ENCODE measurements at places on chromosomes 16 and 17. TPM values are rescaled to one million over a fixed set of nuclear protein-coding genes. Genes with fewer than 3 reads are reported as not detected.

GRCh38 chr16:7716660-7717550 is 384.3 kb downstream of the RBFOX1 start:
- H3K4me3 ChIP-seq: no peak overlapping the region
- no peaks in the 10 kb centered on the region for H3K27me3 ChIP-seq
- no peaks in the 10 kb centered on the region for H3K4me1 ChIP-seq
- H3K27ac ChIP-seq: no peak overlapping the region

- no peaks in the 10 kb centered on the region for H3K4me1 ChIP-seq
- no peak for DNase-seq
- no peak overlapping the region for H3K27ac ChIP-seq
- H3K27me3 ChIP-seq: peaks cover 6% of the 10 kb centered on the region
These were observed 27.9 kb downstream of the IGFBP4 start for GRCh38 chr17:40470932-40471828.

DNA sequence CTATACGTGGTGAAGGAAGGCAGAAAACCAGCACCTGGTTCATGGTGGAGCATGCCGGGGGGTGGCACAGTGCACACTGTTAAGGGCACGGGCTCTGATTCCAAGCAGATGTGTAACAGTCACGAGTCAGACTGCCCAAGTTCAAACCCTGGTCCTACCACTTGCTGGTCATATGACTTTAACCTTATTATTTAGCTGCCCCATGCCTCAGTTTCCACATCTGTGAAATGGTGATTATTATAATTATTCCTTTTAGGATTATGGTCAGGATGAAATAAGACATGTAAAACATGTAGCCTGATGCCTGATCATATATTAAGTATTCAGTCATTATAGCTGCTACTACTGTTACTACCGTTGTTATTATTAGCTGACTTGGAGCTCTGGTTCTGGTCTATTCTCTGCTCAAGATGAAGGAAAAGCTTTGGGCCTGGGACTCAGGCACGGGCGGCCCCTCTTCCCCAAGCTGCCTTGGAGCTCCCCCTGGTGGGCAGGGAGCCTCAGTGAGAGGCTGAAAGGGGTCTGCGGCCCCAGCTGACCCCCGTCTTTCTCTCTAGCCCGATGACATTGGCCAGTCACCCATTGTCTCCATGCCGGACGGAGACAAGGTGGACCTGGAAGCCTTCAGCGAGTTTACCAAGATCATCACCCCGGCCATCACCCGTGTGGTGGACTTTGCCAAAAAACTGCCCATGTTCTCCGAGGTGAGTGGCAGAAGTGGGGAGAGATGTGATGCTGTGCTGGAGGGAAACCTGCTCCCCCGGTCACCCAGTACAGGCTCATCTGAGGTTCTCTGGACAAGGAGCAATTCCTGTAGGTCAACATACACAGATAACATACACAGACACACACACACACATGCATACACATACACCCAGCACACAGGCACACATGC is 14.0 kb downstream of the NR1D1 start:
- no peak overlapping the region for H3K27ac ChIP-seq
- no peak overlapping the region for H3K4me3 ChIP-seq
- DNase-seq: peak; percentile 73

- no peak overlapping the region for H3K27ac ChIP-seq
- no peaks in the 10 kb centered on the region for H3K36me3 ChIP-seq
- H3K4me1 ChIP-seq: no peaks in the 10 kb centered on the region
- no peak overlapping the region for H3K4me3 ChIP-seq
- no peaks in the 10 kb centered on the region for H3K27me3 ChIP-seq
- DNase-seq: no peak
These were observed 9.6 kb upstream of the SCNN1G start for GRCh38 chr16:23172994-23173393.

DNA sequence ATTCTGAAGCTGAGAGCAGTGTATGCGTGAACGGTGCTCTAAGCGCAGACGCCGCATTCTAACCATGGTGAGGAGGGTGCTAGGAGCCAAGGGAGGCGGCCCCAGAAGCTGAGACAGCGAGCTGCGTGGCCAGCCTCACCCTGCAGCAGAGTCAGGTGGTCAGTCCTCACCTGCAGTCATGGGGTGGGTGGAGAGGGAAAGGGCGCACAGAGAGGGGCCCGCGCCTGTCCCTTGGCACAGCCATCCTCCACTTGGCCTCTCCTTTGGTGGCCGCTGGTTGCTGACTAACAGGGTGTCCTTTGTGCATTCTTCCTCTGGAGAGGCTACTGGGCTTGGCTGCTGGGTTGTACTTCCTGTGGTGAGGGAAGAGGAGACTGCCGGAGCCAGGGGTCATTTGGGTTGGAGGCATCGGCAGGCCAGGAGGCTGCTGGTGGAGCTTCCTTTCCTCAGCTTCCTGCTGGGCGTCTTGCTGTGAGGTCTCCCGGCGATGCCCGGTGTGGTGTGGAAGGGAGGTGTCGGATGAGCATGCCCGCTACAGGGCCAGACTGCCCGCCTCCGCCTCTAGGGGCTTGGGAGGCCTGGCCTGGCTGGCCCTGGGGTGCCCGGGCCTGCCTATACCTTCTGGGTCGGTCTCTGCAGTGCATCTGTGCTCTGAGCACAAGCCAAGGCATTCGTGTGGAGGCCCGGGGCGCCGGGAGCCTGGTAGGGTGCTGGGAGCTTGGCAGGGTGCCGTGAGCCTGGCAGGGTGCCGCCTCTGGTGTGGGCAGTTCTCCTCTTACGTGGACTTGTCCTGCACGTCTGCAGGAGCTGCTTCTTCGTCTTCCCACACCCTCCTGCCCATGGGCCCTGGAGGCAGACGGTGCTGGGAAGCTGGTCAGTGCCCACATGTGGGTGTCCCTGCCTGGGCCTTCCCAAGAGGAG is 17.4 kb downstream of the RNF213 start:
- no peak overlapping the region for H3K4me3 ChIP-seq
- H3K27me3 ChIP-seq: no peaks in the 10 kb centered on the region
- DNase-seq: no peak
- H3K36me3 ChIP-seq: no peaks in the 10 kb centered on the region
- peak overlapping the region; percentile 54 for H3K27ac ChIP-seq

GRCh38 chr17:55219934-55220333 is 44.8 kb upstream of the HLF start:
- no peaks in the 10 kb centered on the region for H3K27me3 ChIP-seq
- H3K36me3 ChIP-seq: no peaks in the 10 kb centered on the region
- no peak for DNase-seq
- H3K27ac ChIP-seq: no peak overlapping the region
- H3K4me1 ChIP-seq: no peaks in the 10 kb centered on the region

GRCh38 chr16:22007509-22008214 is at the start of gene MOSMO:
MOSMO (plus strand) TSS chr16:22008111; CDS start chr16:22008302, 191 bp downstream.
- no peaks in the 10 kb centered on the region for H3K4me1 ChIP-seq
- DNase-seq: peak; percentile 83
- H3K36me3 ChIP-seq: no peaks in the 10 kb centered on the region
- peak within 1 kb of the TSS; percentile 95 for H3K27ac ChIP-seq

Gene RTN4RL1
- 1.3 TPM for total RNA-seq

- no peak overlapping the region for H3K4me3 ChIP-seq
- H3K36me3 ChIP-seq: no peaks in the 10 kb centered on the region
- H3K27me3 ChIP-seq: no peaks in the 10 kb centered on the region
- no peak for DNase-seq
- H3K27ac ChIP-seq: peak overlapping the region; percentile 63
These were observed 33.4 kb downstream of the DCUN1D3 start for GRCh38 chr16:20866801-20867200.

Gene MYOCD
- 39.5 TPM for total RNA-seq

DNA sequence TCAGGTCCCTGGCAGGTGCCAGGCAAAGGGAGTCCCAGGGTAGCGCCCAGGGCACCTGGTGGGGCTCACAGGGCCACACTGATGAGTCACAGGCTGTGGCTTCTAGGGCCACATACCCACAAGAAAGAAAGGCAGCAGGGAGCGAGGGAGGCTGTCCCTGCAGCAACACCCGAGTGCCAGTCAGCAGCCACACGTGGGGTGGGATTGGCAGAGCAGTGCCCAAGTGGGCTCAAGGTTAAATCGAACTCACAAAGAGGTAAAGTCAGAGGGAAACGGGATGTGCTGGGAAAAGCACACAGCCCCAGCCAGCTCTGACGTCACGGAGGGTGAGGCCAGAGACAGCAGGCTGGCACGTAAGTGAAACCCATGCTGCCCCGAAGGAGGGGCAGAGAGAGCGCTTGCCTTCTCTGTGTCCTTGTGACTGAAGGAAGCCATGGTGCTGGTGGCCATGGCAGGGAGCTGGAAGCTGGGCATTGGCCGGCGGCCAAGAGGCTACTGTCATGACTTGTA is 33.8 kb downstream of the FA2H start:
- no peak overlapping the region for H3K4me3 ChIP-seq
- DNase-seq: no peak
- no peak overlapping the region for H3K27ac ChIP-seq
- H3K36me3 ChIP-seq: no peaks in the 10 kb centered on the region
- peaks cover 21% of the 10 kb centered on the region for H3K27me3 ChIP-seq

GRCh38 chr16:318628-319027 is 33.9 kb downstream of the AXIN1 start:
- DNase-seq: no peak
- H3K27me3 ChIP-seq: no peaks in the 10 kb centered on the region
- no peak overlapping the region for H3K27ac ChIP-seq
- H3K4me3 ChIP-seq: no peak overlapping the region

DNA sequence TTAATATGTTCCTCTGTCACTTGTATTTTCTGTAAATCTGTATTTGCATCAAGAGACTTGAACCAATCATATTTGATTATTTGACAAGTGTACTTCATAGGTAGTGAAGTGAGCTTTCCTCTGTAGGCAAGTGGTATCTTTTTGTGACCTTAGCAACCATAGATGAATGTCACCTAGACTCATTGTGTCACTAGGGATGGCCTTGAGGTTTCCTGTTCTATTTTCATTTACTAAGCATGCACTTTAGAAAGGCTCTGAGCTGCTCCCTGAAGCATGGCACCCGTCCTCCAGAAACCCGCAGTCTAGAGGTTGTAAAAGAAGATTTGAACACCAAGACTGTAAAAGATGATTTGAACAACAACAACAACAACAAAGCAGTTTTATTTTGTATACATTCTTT is 151.7 kb downstream of the PRKCB start:
- no peak overlapping the region for H3K4me3 ChIP-seq
- H3K27me3 ChIP-seq: peaks cover 5% of the 10 kb centered on the region
- H3K36me3 ChIP-seq: no peaks in the 10 kb centered on the region
- no peak for DNase-seq
- no peak overlapping the region for H3K27ac ChIP-seq

DNA sequence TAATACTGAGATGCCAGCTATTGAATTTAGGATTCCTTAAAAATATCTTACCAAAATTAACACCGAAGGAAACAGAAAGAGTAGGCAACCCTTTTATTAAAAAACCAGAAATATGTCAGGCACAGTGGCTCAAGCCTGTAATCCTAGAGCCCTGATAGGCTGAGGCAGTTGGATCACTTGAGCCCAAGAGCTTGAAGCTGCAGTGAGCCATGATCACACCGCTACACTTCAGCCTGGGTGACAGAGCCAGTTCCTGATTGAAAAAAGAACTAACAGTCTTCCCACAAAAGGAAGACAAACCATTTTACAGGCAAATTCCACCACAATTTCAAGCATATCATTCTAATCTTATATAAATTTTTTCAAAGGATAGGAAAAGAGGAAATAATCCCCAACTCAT is 15.6 kb downstream of the SLFN12 start:
- H3K4me3 ChIP-seq: no peak overlapping the region
- peaks cover 5% of the 10 kb centered on the region for H3K36me3 ChIP-seq
- no peak overlapping the region for H3K27ac ChIP-seq
- no peaks in the 10 kb centered on the region for H3K27me3 ChIP-seq
- DNase-seq: no peak

- H3K4me1 ChIP-seq: no peaks in the 10 kb centered on the region
- DNase-seq: no peak
- H3K36me3 ChIP-seq: no peaks in the 10 kb centered on the region
- no peak overlapping the region for H3K27ac ChIP-seq
- H3K4me3 ChIP-seq: no peak overlapping the region
These were observed 47.0 kb downstream of the BCAS3 start for GRCh38 chr17:60724647-60725046.

Gene CAPNS2
- not detected for total RNA-seq

DNA sequence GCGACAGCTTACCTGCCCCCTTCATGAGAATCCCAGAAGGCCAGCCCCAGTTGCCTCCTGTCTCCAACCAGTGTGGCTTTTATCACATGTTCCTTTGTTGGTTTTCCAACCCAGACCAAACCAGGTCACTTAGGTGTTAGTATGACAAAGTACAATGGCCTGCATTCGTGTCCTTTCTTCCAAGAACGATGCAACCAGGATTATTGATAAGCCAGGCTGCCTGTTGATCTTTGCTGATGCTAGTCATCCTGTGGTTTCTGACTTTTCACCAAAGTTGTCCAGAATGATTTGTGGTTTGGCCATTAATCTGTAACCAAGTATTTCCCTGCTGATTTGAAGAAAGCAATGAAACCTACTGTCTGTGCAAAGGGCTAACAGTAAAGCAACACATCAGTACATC is 191.4 kb downstream of the CYLD start:
- H3K27ac ChIP-seq: no peak overlapping the region
- no peak for DNase-seq
- no peak overlapping the region for H3K4me3 ChIP-seq

DNA sequence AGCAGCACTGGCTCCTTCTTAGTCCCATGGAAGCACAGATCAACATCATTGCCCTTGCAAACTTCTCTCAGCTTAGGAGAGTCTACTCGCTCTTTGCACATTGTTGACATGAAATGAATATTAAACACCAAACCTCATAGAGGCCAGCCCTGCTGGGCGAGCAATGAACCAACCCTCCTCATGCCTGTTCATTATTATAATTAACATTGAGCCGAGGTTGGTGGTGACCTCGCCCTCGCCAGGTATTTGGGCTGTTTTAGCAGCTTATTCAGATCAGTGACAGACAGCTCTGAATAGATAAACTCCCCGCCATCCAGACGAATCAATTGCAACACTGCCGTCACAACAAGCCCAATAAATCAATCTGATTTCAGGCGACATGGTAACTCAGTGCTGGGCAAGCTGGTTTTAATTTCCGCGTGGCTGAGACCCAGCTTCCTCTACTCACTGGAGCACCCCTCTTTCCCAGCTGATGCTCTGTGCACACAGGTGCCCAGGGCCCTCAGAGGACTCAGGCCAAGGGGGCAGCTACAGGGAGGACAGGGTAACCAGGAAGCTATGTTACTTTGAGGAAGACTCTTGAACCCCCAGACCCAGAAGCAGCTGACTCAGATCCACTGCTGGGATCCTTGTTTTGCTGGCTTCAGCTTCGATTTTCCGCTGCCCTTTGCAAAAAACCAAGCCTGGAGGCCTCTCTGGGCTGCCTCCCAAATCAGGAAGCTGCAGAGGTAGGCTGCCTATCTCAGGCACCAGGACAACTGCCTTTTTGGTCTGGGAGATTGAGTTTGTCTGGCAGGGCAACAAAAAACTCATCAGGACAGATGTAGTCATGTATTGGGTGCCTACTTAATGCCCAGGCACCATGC is 10.7 kb upstream of the SEZ6 start:
- peaks cover 56% of the 10 kb centered on the region for H3K27me3 ChIP-seq
- no peak for DNase-seq
- H3K4me3 ChIP-seq: no peak overlapping the region
- H3K4me1 ChIP-seq: peaks cover 8% of the 10 kb centered on the region
- H3K36me3 ChIP-seq: no peaks in the 10 kb centered on the region

- H3K27ac ChIP-seq: no peak overlapping the region
- no peaks in the 10 kb centered on the region for H3K4me1 ChIP-seq
- H3K4me3 ChIP-seq: no peak overlapping the region
- H3K27me3 ChIP-seq: peaks cover 6% of the 10 kb centered on the region
- no peaks in the 10 kb centered on the region for H3K36me3 ChIP-seq
These were observed 90.2 kb upstream of the CCL2 start for GRCh38 chr17:34164837-34165236.

GRCh38 chr17:82226809-82227628 is 1.8 kb upstream of the SLC16A3 start:
- no peak overlapping the region for H3K4me3 ChIP-seq
- no peaks in the 10 kb centered on the region for H3K36me3 ChIP-seq
- H3K27ac ChIP-seq: no peak overlapping the region
- no peak for DNase-seq
- no peaks in the 10 kb centered on the region for H3K27me3 ChIP-seq

Gene PRKCB
- total RNA-seq: 0.87 TPM

Gene C16orf89
- total RNA-seq: 1.7 TPM
